Activated CD8-positive, alpha-beta memory T cell treated with anti-CD3 and anti-CD28 coated beads, Interleukin-2, amount 10 ng/mL, durations not matched to agents 7 days and 5 days (primary cell): ENCODE measurements at places on chromosomes 3 and 15. TPM values are rescaled to one million over a fixed set of nuclear protein-coding genes. Genes with fewer than 3 reads are reported as not detected.
A peak's percentile ranks its signal among the peaks of the same experiment; 100 is the strongest.

GRCh38 chr3:33826688-33827087 is 28.3 kb downstream of the PDCD6IP start:
- no peak overlapping the region for H3K27ac ChIP-seq
- no peak for DNase-seq
- H3K4me3 ChIP-seq = no peak overlapping the region
- no peaks in the 10 kb centered on the region for H3K4me1 ChIP-seq
- no peaks in the 10 kb centered on the region for H3K27me3 ChIP-seq

- H3K4me1 ChIP-seq = no peaks in the 10 kb centered on the region
- DNase-seq = no peak
- no peak overlapping the region for H3K27ac ChIP-seq
These were observed 84.5 kb downstream of the WDR76 start for GRCh38 chr15:43911235-43911781.

- H3K4me3 ChIP-seq = no peak overlapping the region
- peak; percentile 77 for DNase-seq
- H3K36me3 ChIP-seq = peaks cover 2% of the 10 kb centered on the region
- H3K27me3 ChIP-seq = peaks cover 56% of the 10 kb centered on the region
These were observed 23.2 kb downstream of the RPLP1 start for GRCh38 chr15:69475769-69476358.

The ARL13B gene
- 13.8 TPM for total RNA-seq

The CACNA1D gene
- 1.5 TPM for total RNA-seq

The SPSB4 gene
- 0.28 TPM for total RNA-seq

The CPLX3 gene
- not detected for total RNA-seq

DNA sequence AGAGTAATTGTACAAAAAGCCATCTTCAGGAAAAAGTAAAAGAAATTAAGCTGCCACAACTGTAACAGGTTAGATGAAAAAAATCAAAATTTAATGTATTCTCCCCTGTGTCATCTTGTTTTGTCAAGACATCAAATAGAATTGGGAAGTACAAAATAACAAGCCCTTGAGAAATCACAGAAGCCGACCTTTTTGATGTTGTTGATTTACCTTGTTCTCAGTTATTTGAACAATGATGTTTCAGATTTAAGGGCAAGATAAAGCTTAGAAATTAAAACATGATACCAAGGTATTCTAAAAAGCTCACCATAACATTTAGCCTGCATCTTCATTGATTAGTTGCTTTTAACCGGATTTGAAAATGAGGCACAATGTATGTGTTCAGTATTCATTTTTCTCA is 523.0 kb downstream of the FOXP1 start:
- no peak for DNase-seq
- no peaks in the 10 kb centered on the region for H3K27me3 ChIP-seq
- peaks cover 49% of the 10 kb centered on the region for H3K4me1 ChIP-seq
- H3K4me3 ChIP-seq = no peak overlapping the region
- peaks cover 3% of the 10 kb centered on the region for H3K36me3 ChIP-seq

- peak overlapping the region; percentile 57 for H3K4me3 ChIP-seq
- no peak for DNase-seq
- peaks cover 43% of the 10 kb centered on the region for H3K4me1 ChIP-seq
These were observed 451 bp upstream of the STOML1 start for GRCh38 chr15:73992594-73992898.

GRCh38 chr3:114775395-114775794 is 371.7 kb downstream of the ZBTB20 start:
- H3K27me3 ChIP-seq = no peaks in the 10 kb centered on the region
- no peak for DNase-seq

The SORD gene
- 7.8 TPM for total RNA-seq

- peaks cover 58% of the 10 kb centered on the region for H3K27me3 ChIP-seq
- H3K36me3 ChIP-seq = no peaks in the 10 kb centered on the region
- no peak overlapping the region for H3K27ac ChIP-seq
- no peak overlapping the region for H3K4me3 ChIP-seq
These were observed 2.2 kb downstream of the INSYN1 start for GRCh38 chr15:73750951-73751350.

DNA sequence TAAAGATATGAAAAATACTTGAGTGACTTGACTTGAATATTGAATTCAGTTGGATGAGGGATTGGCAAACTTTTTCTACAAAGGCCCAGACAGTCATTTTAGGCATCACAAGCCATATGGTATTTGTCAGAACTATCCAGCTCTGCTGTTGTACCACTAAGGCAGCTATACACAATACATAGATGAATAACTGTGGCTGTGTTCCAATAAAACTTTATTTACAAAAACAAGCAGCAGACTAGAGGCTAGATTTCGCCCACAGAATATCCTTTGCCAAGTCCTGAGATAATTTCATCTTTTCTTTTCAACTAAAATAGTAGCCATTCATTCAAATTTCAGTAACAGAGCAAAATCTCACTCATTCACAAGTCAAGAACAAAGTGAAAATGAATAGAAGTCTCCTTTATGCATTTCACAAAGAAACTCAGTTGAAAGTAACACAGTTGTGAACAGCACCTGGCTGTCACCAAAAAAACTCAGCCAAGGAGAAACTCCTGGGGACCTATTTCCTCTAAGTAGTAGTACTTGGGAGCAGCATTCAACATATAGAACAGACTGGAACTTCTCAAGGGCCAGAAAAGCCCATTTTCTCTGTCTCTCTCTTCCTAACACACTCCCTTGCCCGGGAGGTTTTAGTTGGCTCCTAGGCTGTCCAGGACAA is 56.3 kb downstream of the OSBPL10 start:
- no peaks in the 10 kb centered on the region for H3K27me3 ChIP-seq
- peaks cover 10% of the 10 kb centered on the region for H3K36me3 ChIP-seq
- no peak for DNase-seq
- H3K4me1 ChIP-seq = peaks cover 9% of the 10 kb centered on the region

The TMEM42 gene
- 8.0 TPM for total RNA-seq

DNA sequence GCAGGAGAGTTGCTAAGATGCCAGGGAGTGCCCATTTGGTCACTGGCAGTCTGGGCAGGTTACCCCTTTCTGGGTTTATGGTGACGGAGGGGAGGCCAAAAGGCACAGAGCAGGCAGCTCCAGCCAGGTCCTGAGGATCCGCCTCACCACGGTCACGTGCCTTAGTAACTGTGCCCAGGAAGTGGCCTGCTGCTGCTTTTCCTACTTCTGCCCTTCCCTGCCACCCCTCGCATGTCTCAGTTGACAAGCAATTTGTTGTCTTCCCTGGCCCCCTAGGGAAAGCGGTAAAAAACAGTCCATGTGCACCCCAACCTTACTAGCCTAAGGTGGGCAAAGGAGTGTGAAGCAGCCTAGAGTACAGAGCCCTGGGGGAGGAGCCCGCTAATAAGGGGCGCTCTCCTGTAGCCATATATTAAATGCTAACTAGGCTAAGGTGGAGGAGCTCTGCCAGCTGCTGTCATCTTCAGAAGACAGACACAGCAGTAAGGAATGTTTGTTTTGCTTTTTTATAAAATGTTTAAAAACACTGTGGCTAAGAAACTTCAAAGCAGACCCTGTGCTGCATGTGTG is 9.1 kb upstream of the LIPH start:
- DNase-seq = no peak
- H3K27ac ChIP-seq = no peak overlapping the region
- no peaks in the 10 kb centered on the region for H3K36me3 ChIP-seq

DNA sequence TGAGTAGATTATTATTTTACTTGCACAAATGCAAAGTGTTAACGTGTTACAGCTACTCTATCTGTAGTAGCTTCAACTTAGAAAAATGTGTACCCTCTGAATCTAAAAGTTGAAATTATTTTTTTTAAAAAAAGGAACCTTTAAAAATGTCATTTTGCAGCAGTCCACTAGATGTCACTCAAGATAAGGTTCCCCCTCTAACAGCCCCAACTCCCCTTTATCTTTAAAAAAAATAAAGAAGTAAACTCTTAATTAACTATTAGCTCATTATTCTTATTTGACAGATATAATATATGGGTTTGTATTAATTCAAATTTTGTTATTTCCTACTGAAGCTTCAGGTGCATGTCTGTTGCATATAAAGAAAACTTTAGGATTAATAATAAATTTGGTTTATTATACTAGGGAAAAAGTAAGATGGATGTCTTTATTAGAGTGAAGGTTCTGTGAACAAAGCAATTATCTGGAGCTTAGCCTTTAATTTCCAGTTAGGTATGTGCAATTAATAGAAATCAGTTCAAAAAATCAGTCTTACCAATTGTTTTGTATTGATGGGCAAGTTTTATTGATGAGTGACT is 288.5 kb downstream of the VGLL3 start:
- H3K27ac ChIP-seq = no peak overlapping the region
- no peak for DNase-seq
- no peak overlapping the region for H3K4me3 ChIP-seq
- no peaks in the 10 kb centered on the region for H3K36me3 ChIP-seq

DNA sequence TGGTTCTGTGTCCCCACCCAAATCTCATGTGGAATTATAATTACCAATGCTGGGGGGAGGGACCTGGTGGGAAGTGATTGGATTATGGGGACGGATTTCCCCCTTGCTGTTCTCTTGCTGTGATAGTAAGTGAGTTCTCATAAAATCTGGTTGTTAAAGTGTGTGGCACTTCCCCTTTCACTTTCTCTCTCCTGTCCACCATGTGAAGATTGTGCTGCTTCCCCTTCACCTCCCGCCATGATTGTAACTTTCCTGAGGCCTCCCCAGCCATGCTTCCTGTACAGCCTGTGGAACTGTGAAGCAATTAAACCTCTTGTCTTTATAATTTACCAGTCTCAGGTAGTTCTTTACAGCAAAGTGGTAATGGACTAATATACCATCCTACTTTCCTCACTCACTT is 289.6 kb downstream of the EFHB start:
- H3K27ac ChIP-seq = no peak overlapping the region
- no peak for DNase-seq
- H3K36me3 ChIP-seq = no peaks in the 10 kb centered on the region
- peaks cover 10% of the 10 kb centered on the region for H3K4me1 ChIP-seq
- no peaks in the 10 kb centered on the region for H3K27me3 ChIP-seq

The PGBD4 gene
- 5.2 TPM for total RNA-seq

The HTR3E gene
- not detected for total RNA-seq

DNA sequence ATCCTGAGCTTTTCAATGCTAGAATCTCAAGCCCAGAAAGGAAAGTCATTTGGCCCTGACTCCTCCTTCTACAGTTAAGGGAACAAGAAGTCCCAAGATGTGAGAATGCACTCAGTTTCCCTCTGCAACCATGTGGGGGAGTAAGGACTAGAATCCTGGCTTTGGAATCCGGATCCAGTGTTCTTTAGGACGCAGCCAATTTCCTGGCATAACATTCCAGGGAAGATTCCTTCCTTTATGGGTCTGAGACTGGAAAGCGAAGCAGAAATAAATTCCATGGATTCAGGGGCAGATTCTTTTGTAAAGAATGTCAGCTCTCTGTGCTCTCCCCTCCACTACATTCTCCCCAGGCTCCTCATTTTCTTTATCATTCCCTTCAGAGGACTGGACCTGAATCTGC is 151.8 kb upstream of the SOX14 start:
- no peak overlapping the region for H3K4me3 ChIP-seq
- H3K36me3 ChIP-seq = no peaks in the 10 kb centered on the region
- H3K4me1 ChIP-seq = no peaks in the 10 kb centered on the region
- DNase-seq = no peak
- H3K27ac ChIP-seq = no peak overlapping the region

The SAMMSON gene
- not detected for total RNA-seq

DNA sequence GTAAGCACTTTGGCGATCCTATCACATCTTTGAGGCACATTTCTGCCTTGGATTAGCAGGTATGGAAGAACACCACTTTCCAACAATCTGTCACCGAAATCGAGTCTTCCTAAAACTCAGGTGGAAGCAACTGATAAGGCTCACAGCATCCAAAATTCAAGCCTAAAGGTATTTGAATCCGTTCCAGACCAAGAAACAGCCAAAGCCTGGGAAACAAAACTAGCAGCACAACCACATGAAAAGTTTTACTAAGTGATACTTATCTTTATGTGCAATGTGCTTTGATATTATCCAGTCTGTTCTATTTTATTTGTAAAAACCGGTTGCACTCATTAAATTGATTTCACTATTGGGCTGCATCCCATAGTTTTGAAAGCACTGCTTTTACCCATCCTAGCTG is 40.5 kb upstream of the FAM174B start:
- no peaks in the 10 kb centered on the region for H3K36me3 ChIP-seq
- no peak overlapping the region for H3K27ac ChIP-seq
- H3K4me3 ChIP-seq = no peak overlapping the region
- H3K4me1 ChIP-seq = no peaks in the 10 kb centered on the region
- peaks cover 3% of the 10 kb centered on the region for H3K27me3 ChIP-seq

- no peaks in the 10 kb centered on the region for H3K27me3 ChIP-seq
- peaks cover 2% of the 10 kb centered on the region for H3K36me3 ChIP-seq
- H3K4me3 ChIP-seq = no peak overlapping the region
These were observed 34.6 kb downstream of the CDIN1 start for GRCh38 chr15:36614016-36614415.

The EEF1AKMT4 gene
- 6.7 TPM for total RNA-seq

GRCh38 chr15:67134067-67134838 is 68.9 kb downstream of the SMAD3 start:
- DNase-seq = peak; percentile 89
- peak overlapping the region; percentile 97 for H3K27ac ChIP-seq
- peaks cover 11% of the 10 kb centered on the region for H3K36me3 ChIP-seq
- no peaks in the 10 kb centered on the region for H3K27me3 ChIP-seq

DNA sequence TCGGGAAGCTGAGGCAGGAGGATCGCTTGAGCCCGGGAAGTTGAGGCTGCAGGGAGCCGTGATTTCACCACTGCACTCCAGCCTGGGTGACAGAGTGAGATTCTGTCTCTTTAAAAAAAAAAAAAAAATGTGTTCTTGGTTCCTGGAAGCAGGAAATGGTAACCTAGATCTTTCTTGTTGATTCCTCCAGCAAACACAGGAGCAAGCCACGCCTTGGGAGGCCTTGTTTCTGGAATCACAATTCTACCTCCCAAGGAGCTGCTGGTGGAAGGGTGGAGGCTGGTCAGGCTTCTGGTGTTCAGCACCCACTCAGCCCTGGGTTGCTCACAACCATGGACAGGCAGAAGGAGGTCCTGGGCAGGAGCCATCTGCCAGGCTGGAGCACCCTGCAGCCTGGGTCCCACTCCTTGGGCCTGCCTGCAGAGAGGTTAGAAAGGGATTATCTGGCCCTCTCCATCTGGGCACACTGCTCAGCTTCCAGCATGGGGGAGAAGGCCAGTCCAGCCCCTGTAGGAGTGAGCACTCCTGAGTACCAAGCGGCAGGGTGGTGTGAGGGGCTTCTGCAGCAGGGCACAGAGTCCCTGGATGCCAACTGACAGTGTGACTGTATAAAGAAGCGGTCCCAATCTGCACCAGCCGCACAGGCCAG is 65.6 kb downstream of the ABTB1 start:
- peaks cover 12% of the 10 kb centered on the region for H3K4me1 ChIP-seq
- no peak overlapping the region for H3K27ac ChIP-seq
- H3K36me3 ChIP-seq = no peaks in the 10 kb centered on the region
- H3K27me3 ChIP-seq = peaks cover 18% of the 10 kb centered on the region
- DNase-seq = no peak

The SLITRK3 gene
- total RNA-seq = not detected

DNA sequence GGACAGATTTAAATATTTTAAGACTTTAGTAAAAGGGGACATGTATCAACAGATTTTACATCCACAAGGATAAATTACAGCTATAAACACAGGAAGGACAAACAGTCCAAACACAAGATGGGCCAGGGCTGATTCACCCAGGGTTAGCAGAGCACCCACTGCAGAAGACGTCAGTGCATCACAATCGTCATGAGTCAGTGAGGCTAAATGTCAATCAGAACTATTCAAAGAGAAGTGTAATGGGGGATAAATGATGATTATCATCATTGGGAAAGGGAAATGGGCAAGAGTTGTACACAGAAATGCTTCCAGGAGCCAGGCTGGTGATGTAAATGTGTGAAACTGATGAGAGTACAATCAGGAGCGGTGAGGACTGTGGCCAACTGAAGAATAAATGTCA is 226.8 kb downstream of the PLCL2 start:
- no peak overlapping the region for H3K4me3 ChIP-seq
- no peaks in the 10 kb centered on the region for H3K27me3 ChIP-seq

The SUCNR1 gene
- not detected for total RNA-seq
